Stimulated activated CD4-positive, alpha-beta T cell treated with anti-CD3 and anti-CD28 coated beads, Interleukin-1b, Interleukin-23, amount 100 ng/mL, for 1 hour (primary cell): ENCODE measurements at places on chromosomes 1 and 21.

GRCh38 chr1:219659005-219659600, 46.2 kb upstream of the ZC3H11B start:
- no peak for DNase-seq

DNA sequence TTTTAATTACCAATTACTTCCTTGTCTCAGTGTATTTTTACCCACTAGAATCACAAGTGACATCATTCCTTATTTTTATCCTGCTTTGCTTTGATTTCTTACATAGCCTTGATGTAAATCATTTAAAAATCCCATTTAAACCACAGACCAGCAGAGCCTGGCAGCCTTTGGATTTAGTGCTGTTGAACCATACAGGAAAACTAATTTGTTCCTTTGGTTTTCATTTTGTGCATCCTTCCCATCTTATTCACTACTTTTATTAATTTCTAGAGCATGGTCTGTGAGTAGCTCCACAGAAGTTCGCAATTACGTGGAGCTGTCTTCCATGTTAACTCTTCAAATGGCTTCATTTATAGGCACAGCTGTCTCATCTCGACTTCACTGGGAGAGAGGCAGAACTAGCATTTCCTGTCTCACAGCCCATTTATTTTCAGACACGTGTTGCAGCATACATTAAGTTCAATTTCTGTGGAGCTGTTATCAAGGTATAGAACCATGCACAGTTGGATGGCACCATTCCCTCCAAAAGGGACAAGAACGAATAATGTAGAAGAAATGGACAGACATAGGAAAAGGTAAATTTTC, 235.3 kb downstream of the MRPL39 start:
- DNase-seq: no peak

DNA sequence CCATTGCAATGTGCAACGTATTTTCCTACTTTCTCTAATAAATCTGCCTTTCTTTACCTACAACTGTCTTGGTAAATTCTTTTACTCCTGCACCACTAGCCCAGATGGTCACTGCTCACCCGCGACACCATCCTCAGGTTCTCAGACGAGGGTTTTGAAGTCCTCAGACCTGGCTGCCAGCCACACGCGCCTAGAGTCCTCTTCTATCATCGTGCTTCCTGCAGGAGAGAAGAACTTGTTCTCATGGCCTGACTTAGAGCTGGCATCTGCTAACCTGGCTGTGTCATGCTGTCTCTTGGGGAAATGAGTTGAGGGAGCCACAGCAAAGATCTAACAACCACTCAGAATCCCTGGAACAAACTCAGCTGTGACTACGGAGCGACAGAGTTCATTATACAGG, 30.3 kb upstream of the PGBD5 start:
- DNase-seq: no peak

- no peak for DNase-seq
Measured at GRCh38 chr1:167837326-167837725, 76.6 kb downstream of the ADCY10 start.

DNA sequence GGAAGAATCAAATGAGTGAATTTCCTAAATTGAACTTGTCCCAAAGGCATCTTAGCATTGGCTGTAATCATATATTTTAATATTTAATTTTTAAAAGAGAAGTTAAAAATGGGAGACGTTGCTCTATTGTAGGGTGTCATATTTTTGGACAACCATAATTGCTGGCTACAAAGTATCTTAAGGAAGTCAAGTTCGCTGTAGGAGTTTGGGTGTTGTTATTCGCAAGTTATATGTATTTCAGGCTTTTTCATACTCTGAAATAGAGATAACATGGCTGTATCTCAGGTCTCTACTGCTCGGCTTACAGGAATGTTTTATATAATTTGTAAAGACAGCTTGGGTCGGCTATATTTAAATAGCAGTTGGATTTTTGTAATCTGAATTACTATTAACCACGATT, 852 bp downstream of the TMEM50A start:
- no peak for DNase-seq

- DNase-seq: no peak
Measured at GRCh38 chr1:221117133-221117532, 237.9 kb downstream of the HLX start.

- no peak for DNase-seq
Measured at GRCh38 chr1:152497273-152497672, 13.3 kb upstream of the LCE5A start.

GRCh38 chr1:201906336-201906735, 17.6 kb downstream of the SHISA4 start:
- no peak for DNase-seq

DNA sequence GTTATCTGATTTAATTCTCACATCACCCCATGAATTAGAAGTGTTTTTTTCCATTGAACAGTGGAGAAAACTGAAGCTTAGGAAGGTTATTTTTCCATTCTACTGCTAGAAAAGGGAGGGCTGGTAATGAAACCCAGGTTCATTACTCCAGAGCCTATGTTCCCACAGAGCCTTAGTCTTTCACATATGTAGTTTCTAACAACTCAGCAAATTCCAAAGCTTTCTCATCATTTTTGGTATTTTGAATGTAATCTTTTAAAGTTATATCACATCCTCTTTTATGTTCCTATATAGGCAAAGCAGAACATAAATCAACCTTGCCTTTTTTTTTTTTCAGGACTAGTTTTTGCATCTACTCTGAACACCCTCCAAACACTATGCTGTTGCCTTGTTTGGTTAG, 131.9 kb upstream of the BEND5 start:
- DNase-seq: no peak

DNA sequence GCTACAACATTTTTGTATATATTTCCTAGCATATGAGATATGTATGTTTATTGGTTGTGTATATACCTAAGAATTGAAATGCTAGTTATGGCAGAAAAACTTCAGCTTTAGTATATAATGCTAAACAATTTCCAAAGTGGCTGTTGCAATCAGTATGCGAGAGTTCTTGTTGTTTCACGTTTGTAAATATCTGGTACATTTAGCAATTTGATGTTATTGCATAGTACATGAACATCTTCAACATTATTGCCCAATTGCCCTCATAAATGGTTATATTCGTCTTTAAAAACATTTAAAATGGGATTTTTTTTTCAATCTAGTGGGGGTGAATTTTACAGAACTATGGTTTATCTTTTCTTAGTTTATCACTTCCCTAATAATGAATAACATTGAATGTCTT, 86.2 kb upstream of the HP1BP3 start:
- DNase-seq: no peak

DNA sequence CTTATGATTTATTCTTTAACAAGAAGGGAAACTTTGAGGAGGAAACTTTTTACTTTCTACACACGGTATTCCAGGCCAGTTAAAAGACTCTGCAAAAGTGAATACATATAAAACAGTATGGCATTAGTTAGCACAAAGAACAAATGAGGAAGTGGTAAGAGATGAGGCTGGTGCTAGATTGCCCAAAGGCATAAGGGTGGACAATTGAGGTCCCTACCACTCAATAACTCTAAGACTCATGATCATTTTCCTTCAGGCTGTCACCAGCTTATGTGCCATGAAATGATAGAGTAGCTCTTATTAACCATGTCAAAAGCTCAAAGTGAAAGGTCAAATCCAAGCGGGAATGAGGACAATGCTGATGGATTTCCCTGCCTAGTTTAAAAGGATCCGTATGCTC, 124.5 kb downstream of the TBX15 start:
- DNase-seq: no peak

DNA sequence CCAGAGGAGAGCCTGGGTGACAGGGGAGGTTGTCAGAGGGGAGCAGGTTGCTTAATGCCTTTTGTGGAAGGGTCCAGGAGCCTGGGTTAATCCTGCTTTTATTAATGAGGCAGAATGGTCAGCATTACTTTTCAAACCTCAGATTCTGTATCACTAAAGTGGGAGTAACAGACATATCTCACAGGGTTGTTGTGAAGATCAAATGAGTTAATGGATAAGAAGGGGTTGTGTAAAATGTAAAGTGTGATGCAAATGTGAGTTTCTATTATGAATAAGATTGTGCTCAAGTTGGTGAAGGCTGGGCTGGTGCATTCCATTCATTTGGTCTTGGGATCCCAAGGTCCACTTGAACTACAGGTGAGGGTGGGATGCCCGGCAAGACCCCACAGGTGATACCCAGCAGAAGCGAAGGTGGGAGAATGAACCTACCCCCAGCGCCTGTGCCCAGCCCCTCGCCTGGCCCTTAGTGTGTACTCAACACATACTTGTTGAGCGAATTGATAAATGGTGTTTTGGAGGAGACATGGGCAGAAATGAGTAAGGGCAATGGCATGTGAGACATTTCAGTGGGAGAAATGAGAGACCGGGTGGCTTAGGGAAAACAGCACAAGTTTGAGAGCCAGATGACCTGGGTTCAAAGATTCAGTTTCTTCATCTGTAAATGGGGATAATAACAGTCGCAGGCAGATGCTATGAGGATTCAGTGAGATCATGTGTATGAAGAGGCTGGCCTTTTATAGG, 6.2 kb downstream of the SLC26A9 start:
- DNase-seq: no peak

DNA sequence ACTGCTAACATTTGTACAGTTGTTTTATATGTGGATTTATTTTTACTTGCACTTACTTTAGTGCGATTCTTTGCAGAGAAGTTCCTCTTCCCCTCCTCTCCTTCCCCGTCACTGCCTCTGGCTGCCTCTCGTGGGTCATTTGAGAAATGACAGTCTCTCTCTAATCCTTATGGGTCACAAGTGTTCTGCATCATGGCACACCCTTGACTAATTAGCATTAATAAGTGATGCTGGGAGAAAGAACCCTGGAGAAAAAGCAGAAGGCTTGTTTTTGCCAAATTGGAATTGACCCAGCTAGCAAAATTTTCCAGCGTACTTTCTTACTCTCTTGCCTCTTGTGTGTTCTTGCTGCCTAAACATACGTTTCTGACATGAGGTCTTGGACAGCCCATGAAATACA, 301.2 kb downstream of the DUSP10 start:
- DNase-seq: no peak

DNA sequence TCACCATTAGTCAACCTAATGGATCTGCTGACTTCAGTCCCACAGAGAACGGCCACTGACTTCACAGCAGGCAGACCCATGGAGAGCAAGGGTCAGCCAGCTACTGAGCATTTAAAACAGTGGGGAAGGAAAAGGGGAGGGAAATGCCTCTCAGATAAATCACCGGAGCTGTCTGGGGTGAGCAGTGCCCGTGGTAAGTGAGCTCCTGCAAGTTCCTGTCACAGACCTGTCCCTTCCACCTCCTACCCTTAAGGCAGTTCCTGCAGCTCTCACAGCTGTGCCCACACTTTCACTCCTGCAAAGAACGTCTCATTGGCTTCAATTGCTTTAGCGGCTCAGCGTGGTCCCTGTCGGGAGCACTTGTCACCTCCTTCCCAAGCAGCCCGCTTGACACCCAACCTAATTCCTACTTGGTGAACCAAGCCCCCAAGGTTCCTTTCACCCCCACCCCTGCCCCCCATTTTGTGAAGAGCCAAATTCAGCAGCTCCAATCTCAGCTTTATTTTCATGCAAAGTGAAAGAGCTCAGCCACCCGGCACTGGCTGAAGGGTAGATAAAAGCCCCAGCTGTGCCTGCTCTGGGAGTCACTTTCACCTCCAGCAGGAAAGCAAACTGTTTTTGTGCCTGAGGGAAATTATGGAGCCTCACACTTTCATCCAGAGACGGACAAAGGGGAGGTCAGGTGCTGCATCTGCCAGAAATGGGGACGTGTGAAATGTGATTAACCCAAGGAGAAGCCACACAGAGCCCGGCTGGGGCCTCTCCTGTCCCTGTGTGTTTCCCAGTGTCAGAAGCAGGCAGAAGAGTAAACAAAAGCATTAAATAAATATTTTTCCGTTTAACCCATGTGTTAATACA, 306.2 kb downstream of the TTLL7 start:
- DNase-seq: no peak

GRCh38 chr1:150176593-150176992, 26.9 kb downstream of the PLEKHO1 start:
- no peak for DNase-seq

- DNase-seq: no peak
Measured at GRCh38 chr21:15264084-15264665, 199.4 kb upstream of the NRIP1 start.

GRCh38 chr1:101683561-101683960, 313.2 kb downstream of the OLFM3 start:
- no peak for DNase-seq

DNA sequence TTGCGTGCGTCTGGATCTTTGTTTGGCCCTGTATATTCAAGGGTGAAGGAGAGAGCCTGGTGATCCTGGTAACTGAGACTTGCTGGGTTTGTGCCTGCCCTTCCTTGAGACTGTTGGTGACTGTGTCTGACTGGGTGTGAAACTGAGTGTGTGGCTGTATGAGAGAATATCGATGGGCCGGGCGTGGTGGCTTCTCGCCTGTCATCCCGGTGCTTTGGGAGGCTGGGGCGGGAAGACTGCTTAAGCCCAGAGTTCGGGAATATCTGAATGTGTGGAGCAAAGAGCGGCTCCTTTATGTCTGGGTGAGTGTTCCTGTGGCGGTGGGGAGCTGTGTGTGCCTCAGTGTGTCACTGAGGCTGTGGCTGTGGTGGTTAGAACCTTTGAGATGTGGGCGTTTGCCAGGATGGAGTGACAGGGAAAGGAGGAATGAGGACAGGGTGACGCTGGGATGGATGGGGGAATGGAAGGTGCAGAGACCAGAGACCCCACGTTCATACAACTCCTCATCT, 2.7 kb upstream of the MARCKSL1 start:
- DNase-seq: no peak
